Stimulated activated CD8-positive, alpha-beta memory T cell treated with anti-CD3 and anti-CD28 coated beads, Interleukin-15, amount 100 ng/mL, for 4 hours (primary cell): ENCODE measurements at places on chromosomes 3 and 15.

DNA sequence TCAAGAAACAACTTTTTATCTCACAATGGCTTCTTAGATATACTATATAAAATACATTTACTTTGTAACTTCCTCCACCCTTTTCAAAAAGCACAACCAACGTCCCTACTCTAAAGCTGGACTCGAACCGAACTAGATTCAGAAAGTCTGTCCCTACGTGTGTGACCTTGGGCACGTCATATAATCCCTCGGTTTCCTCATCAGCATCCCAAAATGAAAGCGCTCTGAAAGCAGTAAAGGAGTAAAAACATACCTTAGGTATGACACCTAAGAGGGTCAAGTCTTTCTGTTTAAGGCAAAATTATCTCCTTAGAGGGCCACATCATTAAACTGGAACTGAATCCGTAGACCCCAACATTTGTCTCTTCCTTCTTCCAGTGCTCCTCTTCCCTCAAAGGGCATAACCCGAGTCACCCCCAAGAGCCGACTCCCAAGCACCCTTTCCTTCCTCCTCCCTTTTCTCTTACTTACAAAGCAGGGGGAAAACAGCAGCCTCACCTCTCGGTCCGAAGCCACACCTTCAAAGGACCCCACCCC, 663 bp downstream of the PDCD10 start:
- DNase-seq = no peak

DNA sequence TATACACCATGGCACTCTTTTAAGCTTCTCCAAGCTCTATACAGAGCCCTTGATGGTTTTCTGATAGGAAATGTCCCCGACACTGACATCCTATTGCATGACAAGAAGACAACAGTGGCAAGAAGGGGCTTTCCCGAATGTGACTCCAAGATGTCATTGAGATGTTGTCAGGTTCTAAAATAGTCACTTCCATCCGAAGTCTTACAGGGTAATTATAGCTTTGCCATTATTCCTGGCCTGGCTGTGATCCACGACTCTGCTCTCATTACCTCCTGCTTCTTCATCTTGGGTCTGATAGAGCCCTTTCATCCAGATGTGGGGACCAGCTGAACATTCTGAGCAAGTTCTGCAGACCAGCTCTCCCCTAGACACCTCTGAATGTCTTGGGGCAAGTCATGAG, 40.6 kb upstream of the ADAMTS9 start:
- DNase-seq = no peak

GRCh38 chr3:27508424-27508823, 24.2 kb upstream of the SLC4A7 start:
- no peak for DNase-seq

DNA sequence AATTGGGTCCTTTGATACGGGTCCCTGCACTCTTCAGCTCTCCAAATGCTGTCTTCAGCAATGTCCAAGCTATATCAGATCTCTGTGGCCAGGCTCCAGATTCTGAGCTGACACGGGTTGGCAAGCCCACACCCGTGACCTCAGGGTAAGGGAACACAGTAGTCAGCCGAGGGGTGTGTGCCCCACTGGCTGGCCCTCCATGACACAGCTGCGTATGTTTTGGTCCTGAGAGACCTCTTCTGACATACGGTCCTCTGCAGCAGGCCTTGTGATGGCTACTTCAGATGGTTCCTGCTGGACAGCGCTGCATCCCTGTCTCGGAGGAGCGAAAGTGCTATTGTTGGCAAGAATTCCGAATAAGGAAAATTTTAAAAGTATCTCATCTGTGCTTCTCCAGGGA, 85.2 kb upstream of the ADAMTS17 start:
- no peak for DNase-seq

GRCh38 chr15:35256141-35256540, 171.0 kb upstream of the NANOGP8 start:
- no peak for DNase-seq

DNA sequence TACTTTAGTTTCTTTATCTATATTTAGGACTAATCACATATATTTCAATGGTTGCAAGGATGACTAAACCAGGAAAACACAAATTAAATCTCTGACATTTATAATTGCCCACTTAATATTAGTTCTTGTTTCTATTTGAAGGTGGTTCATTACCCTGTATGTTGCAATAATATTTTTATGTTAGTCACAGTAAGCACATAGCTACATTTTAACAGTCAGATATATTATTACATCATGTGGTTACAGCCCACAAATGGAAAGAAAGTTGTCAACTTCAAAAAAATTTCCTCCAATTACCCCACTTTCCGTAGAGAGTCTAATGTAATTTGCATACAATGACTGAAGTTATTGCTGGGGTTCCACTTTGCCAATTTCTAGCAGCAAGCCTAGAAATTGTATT, 114.6 kb downstream of the TUSC7 start:
- DNase-seq = no peak

DNA sequence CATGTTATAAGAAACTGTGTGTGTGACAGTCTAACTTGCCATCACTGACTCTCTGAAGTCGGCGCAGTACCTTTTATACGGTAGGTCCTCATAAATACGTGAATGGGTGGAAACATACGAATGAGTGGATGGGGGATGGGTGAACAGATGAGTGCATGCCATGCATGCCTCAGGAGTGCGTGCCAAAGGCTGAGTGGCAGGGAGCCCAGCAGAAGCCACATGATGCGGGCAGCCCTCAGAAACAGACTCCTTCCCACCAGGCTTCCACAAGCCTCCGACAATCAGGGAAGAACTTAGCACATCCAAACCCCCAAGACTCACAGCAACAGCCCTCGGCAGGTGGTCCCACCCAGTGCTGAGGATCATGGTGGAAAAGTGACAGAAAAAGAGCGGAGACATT, 16.7 kb downstream of the HCN4 start:
- no peak for DNase-seq

GRCh38 chr3:147312786-147313280, 93.5 kb downstream of the ZIC4 start:
- no peak for DNase-seq

DNA sequence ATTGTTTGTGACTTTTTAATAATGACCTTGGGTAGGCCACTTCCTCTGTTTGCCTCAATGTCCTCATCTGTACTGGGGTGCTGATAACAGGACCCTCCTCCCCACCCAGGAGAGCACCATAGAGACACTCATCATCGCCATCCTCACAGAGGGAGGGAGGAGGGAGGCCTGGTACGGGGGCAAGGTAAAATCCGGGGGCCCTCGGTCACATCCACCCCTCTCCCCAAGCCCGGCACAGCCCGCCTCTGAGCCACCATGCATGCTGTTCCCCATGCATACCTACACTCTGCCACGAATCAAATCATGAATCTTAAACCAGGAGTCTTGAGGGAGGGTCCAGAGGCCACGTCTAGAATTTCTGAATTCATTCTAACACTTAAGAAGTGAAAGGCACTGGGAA, 74.9 kb upstream of the IQSEC1 start:
- no peak for DNase-seq

GRCh38 chr3:167198949-167199600, 181.0 kb downstream of the ZBBX start:
- no peak for DNase-seq

GRCh38 chr3:52061121-52061910, 4.9 kb upstream of the DUSP7 start:
- no peak for DNase-seq

DNA sequence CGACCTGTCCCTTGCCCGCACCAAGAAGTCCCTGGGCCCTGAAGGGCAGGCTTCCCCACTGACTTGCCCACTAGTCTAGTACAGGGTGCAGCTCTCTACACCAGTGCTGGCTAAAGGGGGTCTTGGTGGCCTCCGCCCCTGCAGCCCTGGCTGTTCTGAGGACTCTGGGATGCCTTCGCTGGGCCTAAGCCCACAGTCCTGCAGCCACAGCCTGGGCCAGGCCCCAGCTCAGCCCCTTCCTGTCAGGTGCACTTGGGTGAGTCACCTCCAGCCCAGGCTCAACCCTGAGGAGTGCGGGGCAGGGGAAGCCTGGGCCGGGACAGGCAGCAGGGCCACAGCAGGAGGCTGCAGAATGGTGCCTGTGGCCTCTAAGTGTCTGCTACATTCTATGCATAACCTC, 971 bp downstream of the C3orf22 start:
- no peak for DNase-seq

GRCh38 chr3:65483480-65483879, 555.2 kb downstream of the MAGI1 start:
- no peak for DNase-seq

DNA sequence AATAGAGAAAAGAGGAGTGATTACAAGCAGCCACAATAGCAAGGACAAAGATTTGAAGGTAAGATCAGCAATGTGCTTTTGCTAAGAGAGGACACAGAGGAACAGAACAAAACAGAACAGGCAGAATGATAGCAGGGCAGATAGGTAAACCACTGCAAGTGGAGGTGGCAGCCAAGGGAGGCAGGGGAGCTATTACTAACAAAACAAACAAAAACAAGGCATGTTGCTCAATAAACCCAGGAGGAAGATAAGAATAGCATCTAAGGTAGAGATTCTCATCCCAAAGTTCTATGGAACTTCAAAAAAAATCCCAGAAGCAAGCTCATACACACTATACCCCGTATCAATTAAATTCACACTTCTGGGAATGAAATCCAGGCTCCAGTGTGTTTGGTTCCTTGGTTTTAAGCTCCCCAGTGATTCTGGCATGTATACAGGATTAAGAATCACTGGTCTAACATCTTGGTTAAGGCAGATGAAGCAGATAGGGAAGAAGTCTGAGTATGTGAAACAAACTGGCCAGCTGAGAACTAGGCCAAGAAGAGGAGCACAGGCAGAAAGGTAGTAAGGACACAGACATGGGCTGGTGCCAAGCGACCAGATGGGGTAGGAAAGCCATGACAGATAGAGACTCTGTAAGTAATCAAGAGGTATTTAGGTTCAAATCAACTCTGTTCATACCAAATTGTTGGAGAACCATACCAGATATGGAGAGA, 189.2 kb downstream of the DTWD1 start:
- DNase-seq = no peak

DNA sequence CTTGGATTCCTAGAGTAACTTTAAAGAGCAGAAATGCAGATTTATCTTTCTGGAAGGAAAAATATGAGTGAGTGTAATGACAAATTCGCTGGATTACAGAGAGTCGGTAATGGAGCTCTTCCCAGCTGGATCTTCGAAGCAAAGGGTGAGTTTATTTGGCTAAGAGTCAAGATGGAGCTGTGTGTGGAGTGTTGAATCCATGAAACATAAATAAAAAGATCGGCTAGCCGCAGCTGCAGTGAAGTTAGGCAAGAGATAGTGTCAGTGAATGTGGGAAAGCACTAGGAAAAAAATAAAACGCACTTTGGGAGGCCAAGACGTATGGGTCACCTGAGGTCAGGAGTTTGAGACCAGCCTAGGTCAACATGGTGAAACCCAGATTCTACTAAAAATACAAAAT, 10.3 kb downstream of the NAALADL2 start:
- no peak for DNase-seq

- no peak for DNase-seq
Observed at GRCh38 chr15:59283717-59284391, 77.2 kb downstream of the LDHAL6B start.

DNA sequence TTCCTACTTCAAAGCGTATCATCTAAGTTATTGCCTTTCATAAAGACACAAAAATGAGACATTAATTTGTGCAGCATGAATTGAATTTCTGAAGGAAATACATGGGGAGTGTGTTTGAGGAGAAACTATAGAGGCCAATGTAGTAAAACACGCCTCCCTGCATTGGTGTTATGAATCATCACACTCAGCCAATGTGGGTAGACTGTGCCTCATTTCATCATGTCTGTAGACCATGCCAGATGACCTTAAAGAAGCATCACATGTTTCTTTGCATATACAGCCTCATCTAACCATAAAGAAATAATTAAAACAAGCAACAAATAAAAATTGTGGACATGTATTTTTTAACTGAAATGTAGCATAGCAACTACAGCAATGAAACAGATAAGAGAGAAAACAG, 486.0 kb upstream of the ADAMTS9 start:
- DNase-seq = no peak

- no peak for DNase-seq
Observed at GRCh38 chr15:80441714-80442113, 37.5 kb downstream of the ARNT2 start.

DNA sequence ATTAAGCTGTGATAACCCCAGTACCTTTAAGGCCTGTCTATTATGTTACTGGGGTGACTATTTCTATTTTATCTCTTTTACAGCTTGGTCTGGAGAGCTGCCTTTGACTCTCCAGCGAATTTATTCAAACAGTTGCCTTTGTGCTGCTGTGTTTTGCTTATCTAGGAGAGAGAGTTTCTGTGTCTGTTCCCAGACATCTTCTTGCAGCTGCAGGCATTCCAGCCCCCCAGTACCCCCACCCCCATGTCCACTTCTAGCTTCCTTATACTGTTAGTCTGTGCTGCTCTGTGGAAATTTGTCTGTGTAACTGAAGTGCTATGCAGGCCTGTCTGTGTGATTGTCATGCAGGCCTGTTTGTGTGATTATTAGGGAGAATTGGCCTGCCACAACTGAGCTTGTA, 713.7 kb upstream of the SEMA6D start:
- no peak for DNase-seq

DNA sequence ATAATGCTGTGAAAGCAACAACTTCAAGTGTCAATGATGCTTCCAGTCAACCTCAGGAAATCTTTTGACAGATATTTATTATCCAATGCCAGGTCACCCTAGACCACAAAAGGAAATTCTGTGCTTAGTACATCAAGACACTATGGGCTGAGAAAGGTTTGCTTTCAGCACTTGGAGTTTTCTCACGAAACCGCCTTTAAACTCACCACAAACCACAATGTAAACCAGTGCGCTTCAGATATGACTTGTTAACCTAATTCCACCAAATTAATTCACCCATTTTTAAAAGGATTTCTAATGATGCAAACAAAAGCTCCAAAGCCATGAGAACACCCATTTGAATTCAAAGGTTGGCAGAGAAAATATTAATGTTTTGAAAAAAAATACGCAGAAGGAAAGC, 292.9 kb upstream of the NR2F2 start:
- DNase-seq = no peak

- no peak for DNase-seq
Observed at GRCh38 chr3:59800481-59800880, 750.7 kb upstream of the CFAP20DC start.

DNA sequence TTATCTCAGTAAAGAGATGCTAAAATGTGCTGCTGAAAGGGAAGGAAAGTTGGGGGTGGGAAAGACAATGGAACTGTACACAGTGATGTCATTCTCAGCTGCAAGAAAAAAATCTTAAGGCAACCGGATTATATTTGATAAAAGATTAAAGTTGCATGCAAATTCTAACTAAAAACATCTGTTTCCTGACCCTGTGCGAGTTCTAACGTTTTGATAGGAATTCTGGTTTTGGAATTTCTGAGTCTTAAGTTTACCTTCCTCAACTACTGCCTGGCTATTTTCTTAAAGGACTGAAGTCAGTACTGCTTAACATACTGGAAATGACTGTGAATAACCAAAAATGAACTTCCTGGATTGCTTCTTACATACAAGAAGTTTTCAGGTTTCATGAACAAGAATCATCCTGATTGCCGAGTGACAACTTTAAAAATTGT, 115.5 kb downstream of the SLC25A26 start:
- no peak for DNase-seq

DNA sequence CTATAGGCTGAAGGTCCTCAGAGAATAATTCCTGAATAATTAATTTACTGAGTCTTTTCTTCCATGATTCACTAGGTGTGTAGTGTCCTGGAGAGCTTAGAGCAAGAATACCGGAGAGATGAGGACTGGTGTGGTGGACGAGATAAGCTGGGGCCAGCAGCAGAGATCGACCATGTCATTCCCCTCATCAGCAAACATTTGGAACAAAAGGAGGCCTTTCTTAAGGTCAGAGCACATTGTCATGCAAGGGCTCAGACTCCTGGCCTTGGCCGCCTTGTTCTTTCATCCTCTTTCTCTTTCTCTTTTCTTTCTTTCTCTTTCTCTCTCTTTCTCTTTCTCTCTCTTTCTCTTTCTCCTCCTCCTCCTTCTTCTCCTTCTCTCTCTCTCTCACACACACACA, 291.4 kb upstream of the UMPS start:
- no peak for DNase-seq
